ENCODE measurements at places on chromosomes 2 and 18. TPM values are rescaled to one million over a fixed set of nuclear protein-coding genes. Genes with fewer than 3 reads are reported as not detected.

The RUFY4 gene
- total RNA-seq = not detected

DNA sequence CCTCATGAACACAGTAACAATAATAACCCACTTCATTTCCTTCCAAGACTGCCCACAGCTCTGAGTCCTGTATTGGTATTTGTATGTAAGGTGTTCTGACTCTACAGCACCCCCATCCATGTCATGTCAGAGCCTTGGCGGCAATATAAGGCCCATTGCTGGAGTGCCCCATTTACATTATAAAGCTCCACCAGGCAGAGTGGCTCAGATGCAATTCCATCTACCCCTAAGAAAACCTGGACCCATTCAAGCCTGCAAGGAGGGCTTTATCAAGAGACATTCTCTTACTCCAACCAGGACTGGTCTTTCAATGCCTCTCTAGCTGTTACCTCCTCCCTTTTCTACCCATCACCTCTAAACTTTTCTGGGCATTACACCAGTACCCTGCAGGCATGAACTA is 101.6 kb downstream of the ANTXR1 start:
- no peaks in the 10 kb centered on the region for H3K27me3 ChIP-seq
- no peaks in the 10 kb centered on the region for H3K36me3 ChIP-seq
- peak overlapping the region; percentile 49 for H3K27ac ChIP-seq
- no peak overlapping the region for H3K4me3 ChIP-seq
- DNase-seq = no peak

DNA sequence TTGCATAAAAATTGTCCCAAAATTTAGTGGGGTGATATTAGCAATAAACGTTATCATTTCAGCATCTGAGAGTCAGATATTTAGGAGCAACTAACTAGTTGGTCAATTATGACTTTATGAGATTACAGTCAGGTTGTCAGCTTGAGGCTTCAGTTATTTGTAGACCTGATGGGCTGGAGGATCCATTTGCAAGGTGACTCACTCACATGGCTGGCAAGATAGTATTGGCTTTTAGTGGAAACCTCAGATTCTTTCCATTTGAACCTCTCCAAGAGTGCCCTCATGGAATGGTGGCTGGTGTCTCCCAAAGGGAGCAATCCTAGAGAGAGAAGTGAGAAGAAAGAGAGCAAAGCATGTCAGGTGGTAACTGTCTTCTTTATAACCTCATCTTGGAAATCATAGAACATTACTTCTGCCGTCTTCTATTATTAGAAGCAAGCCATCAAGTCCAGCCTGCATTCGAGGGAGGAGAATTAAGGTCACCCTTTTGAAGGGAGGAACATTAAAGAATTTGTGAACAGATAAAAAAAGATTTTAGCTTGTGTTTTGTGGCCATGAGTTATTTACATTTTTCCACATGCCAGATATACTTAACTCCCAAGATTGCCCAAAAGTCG is 92.5 kb downstream of the HAUS1 start:
- no peaks in the 10 kb centered on the region for H3K36me3 ChIP-seq
- H3K27ac ChIP-seq = no peak overlapping the region
- DNase-seq = no peak
- no peaks in the 10 kb centered on the region for H3K27me3 ChIP-seq

DNA sequence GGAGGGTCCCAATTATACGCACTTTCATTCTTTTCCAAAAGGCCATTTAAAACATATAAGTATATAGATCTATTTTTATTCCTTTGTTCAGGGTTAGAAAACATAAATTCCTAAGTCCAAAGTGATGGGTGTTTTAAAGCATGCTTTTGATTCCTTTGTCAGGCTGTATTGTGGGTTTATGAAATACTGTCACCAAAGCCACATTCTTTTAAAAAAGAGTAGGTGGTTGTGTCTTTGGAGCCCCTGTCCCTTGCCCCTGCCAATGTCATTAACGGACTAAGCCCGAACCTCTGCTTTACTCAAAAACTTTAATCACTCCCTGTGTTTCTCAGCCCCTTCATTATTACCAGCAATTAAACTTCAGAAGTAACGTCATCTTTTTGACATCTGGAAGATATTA is 104.9 kb upstream of the APCDD1 start:
- no peak for DNase-seq
- H3K27ac ChIP-seq = no peak overlapping the region
- H3K27me3 ChIP-seq = no peaks in the 10 kb centered on the region
- no peaks in the 10 kb centered on the region for H3K36me3 ChIP-seq

GRCh38 chr2:62340994-62341484 is 145.1 kb downstream of the B3GNT2 start:
- H3K27me3 ChIP-seq = no peaks in the 10 kb centered on the region
- no peak for DNase-seq
- no peaks in the 10 kb centered on the region for H3K4me1 ChIP-seq
- no peak overlapping the region for H3K4me3 ChIP-seq
- H3K27ac ChIP-seq = no peak overlapping the region
- no peaks in the 10 kb centered on the region for H3K36me3 ChIP-seq

DNA sequence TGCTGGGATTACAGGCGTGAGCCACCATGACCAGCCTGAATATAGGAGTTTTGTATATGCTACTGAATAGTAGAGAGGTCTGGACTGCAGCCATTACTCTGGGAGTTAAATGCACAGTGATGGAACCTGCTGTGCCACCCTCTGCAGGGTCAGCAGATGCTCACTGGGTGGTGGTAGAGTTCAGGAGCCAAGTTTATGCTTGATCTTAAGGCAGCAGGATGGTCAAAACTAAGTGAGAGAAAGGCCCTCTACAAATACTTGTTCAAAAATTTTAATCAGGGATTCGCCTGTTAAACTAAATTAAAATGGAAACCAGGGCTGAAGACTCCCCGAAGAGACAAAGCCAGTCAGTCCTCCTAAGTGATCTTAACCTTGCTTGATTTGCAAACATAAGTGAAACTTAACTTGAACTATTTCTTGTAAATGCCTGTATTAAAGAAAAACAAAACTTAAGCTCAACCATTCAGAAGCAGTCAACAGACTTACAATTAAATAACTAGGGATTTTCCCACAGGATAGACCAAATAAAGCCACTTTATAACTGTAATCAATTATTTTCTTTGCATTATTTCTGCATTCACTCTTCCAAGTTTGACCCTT is 4.2 kb upstream of the WDFY1 start:
- H3K4me1 ChIP-seq = peaks cover 33% of the 10 kb centered on the region
- H3K27ac ChIP-seq = no peak overlapping the region
- DNase-seq = no peak
- H3K27me3 ChIP-seq = no peaks in the 10 kb centered on the region
- H3K36me3 ChIP-seq = no peaks in the 10 kb centered on the region

The GNLY gene
- 0.76 TPM for total RNA-seq

GRCh38 chr2:6750411-6751158 is 115.1 kb downstream of the CMPK2 start:
- H3K4me3 ChIP-seq = no peak overlapping the region
- no peak for DNase-seq
- no peak overlapping the region for H3K27ac ChIP-seq
- no peaks in the 10 kb centered on the region for H3K4me1 ChIP-seq
- H3K36me3 ChIP-seq = no peaks in the 10 kb centered on the region

The TRIM43 gene
- not detected for total RNA-seq

Measured in esophagus squamous epithelium (tissue), 5 donors.